Lower lobe of right lung (tissue), 2 donors: ENCODE measurements at places on chromosomes 1 and 21. TPM values are rescaled to one million over a fixed set of nuclear protein-coding genes. Genes with fewer than 3 reads are reported as not detected.
A peak's percentile ranks its signal among the peaks of the same experiment; 100 is the strongest.

- H3K27ac ChIP-seq = peak overlapping the region; percentile 47
- no peaks in the 10 kb centered on the region for H3K27me3 ChIP-seq
- no peak for DNase-seq
Observed at GRCh38 chr1:183915625-183916510, 110.9 kb downstream of the RGL1 start.

GRCh38 chr21:43574741-43575472 lies 84.4 kb downstream of the HSF2BP start:
- peak overlapping the region; percentile 65 for H3K27ac ChIP-seq
- no peaks in the 10 kb centered on the region for H3K27me3 ChIP-seq
- peaks cover 12% of the 10 kb centered on the region for H3K4me1 ChIP-seq
- peak; percentile 70 for DNase-seq

SEC16B gene
- total RNA-seq = 1.9 TPM

IFNLR1 gene
- total RNA-seq = 11.7 TPM

DNA sequence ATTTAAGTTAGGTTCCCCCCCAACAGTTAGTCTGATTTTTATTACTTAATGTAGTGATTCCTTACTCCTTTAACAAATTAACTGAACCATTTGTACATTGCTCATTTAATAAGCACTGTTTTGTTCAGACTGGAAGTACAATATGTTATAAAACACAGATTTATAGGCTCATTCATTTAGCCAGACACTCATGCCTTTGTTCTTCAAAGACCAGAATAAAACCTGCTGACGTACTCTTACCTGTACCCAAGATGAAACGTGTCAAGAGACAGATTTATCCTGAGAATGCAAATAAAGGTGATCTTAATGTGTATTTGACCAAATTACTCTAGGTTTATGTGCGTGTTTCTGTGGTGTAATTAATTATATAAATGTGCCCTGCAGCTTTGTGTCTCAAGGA lies 92.8 kb downstream of the INTS7 start:
- peaks cover 7% of the 10 kb centered on the region for H3K36me3 ChIP-seq
- H3K4me1 ChIP-seq = peaks cover 10% of the 10 kb centered on the region
- DNase-seq = no peak
- no peaks in the 10 kb centered on the region for H3K27me3 ChIP-seq
- H3K27ac ChIP-seq = no peak overlapping the region
